ENCODE measurements at places on chromosomes 4 and X. TPM values are rescaled to one million over a fixed set of nuclear protein-coding genes. Genes with fewer than 3 reads are reported as not detected.
A peak's percentile ranks its signal among the peaks of the same experiment; 100 is the strongest.

DNA sequence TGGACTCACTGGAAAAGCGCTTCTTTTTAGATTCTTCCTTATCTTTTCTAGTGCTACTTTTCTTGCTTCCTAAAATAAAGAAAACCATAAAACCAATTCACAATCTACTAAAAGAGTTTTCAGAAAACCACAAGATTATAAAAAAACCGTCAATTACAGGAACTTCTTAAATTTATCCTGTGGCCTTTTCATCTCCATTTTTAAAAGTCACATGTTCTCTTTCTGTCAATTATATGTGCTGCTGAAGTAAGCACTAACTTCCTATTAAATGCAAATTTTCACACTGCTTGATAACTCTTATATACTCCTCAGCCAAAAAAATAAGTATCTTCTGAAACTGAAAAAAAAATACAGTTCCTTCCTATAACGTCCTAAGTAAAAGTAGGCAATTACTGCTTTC is 32.8 kb downstream of the CENPC start:
- no peaks in the 10 kb centered on the region for H3K27me3 ChIP-seq
- no peak overlapping the region for H3K4me3 ChIP-seq
- peaks cover 48% of the 10 kb centered on the region for H3K36me3 ChIP-seq
- no peak for DNase-seq

DNA sequence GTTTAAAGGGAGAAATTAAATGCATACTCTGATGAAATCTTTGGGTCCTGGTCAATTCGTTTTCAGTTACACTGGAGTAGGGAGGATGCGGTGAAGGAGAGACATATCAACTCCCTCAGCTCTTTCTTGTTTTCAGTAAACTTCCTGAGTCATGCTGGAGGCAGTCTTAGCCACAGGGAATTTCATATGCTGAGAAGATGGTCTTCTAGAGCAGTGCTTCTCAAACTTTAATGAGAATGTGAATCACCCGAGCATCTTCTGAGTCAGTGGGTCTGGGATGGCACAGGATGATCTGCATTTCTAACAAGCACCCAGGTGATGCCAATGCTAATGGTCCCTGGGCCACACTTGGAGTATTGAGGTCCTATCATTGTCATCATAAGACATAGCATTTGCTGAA is 214.5 kb downstream of the KIT start:
- no peak overlapping the region for H3K27ac ChIP-seq
- no peaks in the 10 kb centered on the region for H3K27me3 ChIP-seq
- no peaks in the 10 kb centered on the region for H3K4me1 ChIP-seq
- peak; percentile 48 for DNase-seq
- no peaks in the 10 kb centered on the region for H3K36me3 ChIP-seq
- no peak overlapping the region for H3K4me3 ChIP-seq

- H3K4me1 ChIP-seq, result peaks cover 36% of the 10 kb centered on the region
- H3K27ac ChIP-seq, result peak overlapping the region; percentile 20
- peak overlapping the region; percentile 40 for H3K4me3 ChIP-seq
- no peaks in the 10 kb centered on the region for H3K27me3 ChIP-seq
- DNase-seq, result peak; percentile 72
These were observed 180.4 kb downstream of the SLIT2 start for GRCh38 chr4:20432088-20432487.

Gene CHST7
- 27.8 TPM for total RNA-seq

GRCh38 chrX:144637731-144638130 is 609.6 kb upstream of the SPANXN1 start:
- no peaks in the 10 kb centered on the region for H3K27me3 ChIP-seq
- DNase-seq, result no peak
- H3K4me1 ChIP-seq, result no peaks in the 10 kb centered on the region
- H3K36me3 ChIP-seq, result no peaks in the 10 kb centered on the region
- H3K4me3 ChIP-seq, result no peak overlapping the region
- no peak overlapping the region for H3K27ac ChIP-seq

Data from GM23248 (cell line).